Fibroblast of lung (primary cell): ENCODE measurements at places on chromosomes 11 and 22.

DNA sequence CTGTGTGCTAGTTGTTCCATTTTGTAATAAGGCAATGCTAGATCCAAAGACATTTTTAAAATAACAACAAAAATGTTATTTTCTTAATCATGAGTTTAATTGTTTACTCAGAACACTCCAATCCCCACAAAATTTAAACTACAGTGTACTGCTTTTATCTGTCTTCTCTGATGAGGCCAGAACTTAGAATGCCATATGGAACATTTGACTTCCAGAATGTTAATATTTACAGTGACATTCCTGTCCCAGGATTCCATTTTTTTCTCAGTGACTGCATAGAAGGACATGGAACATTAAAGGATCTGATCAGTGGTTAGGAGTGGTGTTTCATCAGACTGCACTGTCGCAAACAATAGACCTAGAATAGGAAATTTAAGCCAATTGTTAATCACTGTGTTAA, 494.9 kb upstream of the ARHGAP42 start:
- DNase-seq, result no peak
- no peaks in the 10 kb centered on the region for H3K4me1 ChIP-seq
- H3K27me3 ChIP-seq, result no peaks in the 10 kb centered on the region
- H3K36me3 ChIP-seq, result no peaks in the 10 kb centered on the region

- H3K27me3 ChIP-seq, result no peaks in the 10 kb centered on the region
- H3K4me1 ChIP-seq, result no peaks in the 10 kb centered on the region
- no peak for DNase-seq
- H3K4me3 ChIP-seq, result no peak overlapping the region
- H3K36me3 ChIP-seq, result no peaks in the 10 kb centered on the region
Measured at GRCh38 chr11:131977231-131977630, 606.8 kb downstream of the NTM start.

DNA sequence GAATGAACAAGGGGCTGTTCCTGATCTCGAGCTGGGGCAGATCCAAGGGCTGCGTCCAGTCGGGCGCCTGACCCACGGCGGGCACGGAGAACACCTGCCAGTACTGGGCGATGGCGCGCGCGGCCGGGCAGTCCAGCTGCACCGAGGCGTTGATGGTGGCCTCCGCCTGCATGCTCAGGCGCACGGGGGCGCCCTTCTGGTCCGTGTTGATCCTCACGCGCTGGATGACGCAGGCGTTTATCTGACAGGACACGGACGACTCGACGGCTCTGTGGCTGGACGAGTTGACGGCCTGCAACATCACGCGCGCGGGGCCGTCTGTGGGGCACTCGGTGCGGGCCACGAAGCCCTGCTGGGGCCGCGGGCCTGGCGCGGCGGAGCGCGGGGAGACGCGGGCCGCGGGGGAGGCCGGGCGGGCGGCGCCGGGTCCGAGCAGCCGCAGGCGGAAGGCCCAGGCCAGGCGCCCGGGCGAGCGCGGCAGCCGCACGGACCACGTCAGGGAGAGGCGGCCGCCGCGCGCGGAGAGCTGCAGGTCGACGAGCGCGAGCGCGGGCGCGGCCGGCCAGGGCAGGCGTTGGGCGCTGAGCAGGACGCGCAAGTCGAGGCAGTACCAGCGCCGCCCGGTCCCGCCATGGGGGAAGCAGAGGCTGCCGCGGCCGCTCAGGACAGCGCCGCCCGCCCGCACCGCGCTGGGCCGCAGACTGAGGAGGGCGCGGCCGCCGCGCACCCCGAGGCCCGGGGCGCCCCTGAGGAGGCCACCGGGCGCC, 511 bp downstream of the PKDREJ start:
- no peak overlapping the region for H3K4me3 ChIP-seq
- H3K4me1 ChIP-seq, result no peaks in the 10 kb centered on the region
- peak; percentile 60 for DNase-seq
- H3K36me3 ChIP-seq, result no peaks in the 10 kb centered on the region
- H3K27ac ChIP-seq, result no peak overlapping the region

- DNase-seq, result no peak
- no peak overlapping the region for H3K4me3 ChIP-seq
- H3K36me3 ChIP-seq, result no peaks in the 10 kb centered on the region
- no peak overlapping the region for H3K27ac ChIP-seq
- no peaks in the 10 kb centered on the region for H3K27me3 ChIP-seq
Measured at GRCh38 chr11:120752668-120753067, 241.1 kb downstream of the GRIK4 start.

- H3K4me1 ChIP-seq, result no peaks in the 10 kb centered on the region
- DNase-seq, result no peak
- peaks cover 8% of the 10 kb centered on the region for H3K27me3 ChIP-seq
- no peaks in the 10 kb centered on the region for H3K36me3 ChIP-seq
Measured at GRCh38 chr22:37581504-37581903, 1.6 kb upstream of the LGALS2 start.

DNA sequence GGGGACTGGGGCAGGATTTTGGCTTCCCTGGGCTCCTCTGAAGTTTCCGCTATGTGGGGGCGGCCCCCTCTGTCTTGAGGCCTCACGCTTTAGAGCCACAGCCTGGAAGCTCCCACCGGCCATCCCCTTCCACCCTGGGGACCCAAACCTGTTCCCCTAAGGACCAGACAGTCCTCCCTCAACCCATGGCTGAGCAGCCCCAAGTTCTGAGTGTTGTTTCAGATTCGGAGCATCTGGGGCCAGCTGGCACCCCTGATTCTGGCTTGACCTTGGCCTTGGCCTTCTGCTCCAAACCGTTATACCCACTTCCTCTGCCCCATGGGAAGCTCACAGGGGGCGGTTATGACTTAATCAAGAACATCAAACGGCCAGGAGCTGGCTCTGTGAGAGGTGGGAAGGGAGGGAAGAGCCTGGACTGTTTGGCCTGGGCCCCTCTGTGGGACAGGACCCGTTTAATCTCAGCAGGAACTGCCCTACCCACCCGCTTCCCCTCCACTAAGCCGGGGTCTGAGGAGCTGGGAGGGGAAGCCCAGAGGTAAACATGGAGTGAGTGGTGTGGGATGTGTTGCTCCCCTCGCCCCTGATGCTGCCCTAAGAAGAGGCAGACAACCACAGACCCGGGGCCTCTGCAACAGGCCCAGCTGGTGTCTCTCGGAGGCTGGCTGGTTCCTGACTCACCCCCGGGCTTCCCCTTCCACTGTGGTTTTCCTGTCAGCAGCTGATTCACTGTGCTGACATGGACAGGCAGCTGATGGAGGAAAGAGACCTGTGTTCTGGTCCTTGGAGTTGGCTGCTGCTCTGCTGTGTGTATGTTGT, 3.4 kb downstream of the CD82 start:
- DNase-seq, result peak; percentile 97
- no peak overlapping the region for H3K4me3 ChIP-seq
- peaks cover 39% of the 10 kb centered on the region for H3K4me1 ChIP-seq
- H3K27ac ChIP-seq, result peak overlapping the region; percentile 89

DNA sequence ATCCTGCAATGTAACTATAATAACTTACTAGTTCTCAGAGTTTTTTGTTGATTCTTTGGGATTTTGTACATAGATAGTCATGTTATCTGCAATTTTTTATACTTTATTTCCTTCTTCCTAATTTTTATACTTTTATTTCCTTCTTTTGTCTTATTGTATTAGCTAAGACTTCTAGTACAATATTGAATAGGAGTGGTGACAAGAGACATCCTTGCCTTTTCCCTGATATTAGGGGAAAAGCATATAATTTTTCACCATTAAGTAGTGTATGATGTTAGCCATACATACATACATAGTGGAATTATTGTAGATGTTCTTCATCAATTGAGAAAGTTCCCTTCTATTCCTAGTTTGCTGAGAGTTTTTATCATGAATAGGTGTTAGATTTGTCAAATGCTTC, 27.8 kb upstream of the CLTCL1 start:
- DNase-seq, result no peak
- no peaks in the 10 kb centered on the region for H3K27me3 ChIP-seq
- no peaks in the 10 kb centered on the region for H3K36me3 ChIP-seq
- no peaks in the 10 kb centered on the region for H3K4me1 ChIP-seq
- no peak overlapping the region for H3K27ac ChIP-seq
- no peak overlapping the region for H3K4me3 ChIP-seq

DNA sequence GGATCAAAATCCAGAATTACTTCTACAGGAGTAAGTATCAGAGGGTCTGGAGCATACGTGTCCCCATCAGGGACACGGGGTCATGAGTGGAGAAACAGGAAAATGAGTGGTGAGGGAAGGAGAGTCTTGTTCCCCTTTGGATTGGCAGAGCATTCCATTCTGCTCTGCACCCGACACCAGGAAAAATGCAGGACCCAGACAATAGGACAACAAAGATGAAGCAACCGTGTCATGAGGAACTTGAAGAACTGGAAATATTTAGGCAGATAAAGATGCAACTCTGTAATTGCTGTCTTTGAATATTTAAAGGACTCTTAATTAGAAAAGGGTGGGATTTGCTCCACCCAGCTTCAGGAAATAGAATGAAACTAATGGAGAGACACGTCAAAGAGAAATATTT, 89.0 kb upstream of the BLID start:
- peaks cover 49% of the 10 kb centered on the region for H3K4me1 ChIP-seq
- H3K36me3 ChIP-seq, result peaks cover 2% of the 10 kb centered on the region
- H3K27me3 ChIP-seq, result no peaks in the 10 kb centered on the region
- no peak overlapping the region for H3K4me3 ChIP-seq

DNA sequence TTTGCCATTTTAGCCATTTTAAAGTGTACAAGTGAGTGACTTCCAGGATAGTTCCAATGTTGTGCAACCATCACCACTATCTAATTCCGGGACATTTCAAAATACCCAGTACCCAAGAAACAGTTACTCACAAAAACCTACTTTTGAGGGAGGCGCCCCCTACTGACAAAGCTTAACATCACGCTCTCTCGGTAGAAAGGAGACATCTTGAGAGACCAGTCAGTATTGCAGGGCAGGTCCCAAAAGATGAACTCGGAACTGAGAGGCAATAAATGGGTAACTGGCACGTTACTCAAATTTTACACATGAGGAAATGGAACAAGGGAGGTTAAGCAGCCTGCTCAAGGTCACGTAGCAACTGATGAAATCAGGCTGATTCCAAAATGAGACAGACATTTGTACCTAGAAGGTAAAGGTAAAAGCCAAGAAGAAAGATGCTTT, 50.0 kb upstream of the POU2AF1 start:
- H3K4me1 ChIP-seq, result no peaks in the 10 kb centered on the region
- H3K27me3 ChIP-seq, result peaks cover 9% of the 10 kb centered on the region
- H3K27ac ChIP-seq, result no peak overlapping the region
- no peaks in the 10 kb centered on the region for H3K36me3 ChIP-seq
- no peak overlapping the region for H3K4me3 ChIP-seq

GRCh38 chr22:20429254-20430100, 8.1 kb downstream of the SCARF2 start:
- peaks cover 21% of the 10 kb centered on the region for H3K36me3 ChIP-seq
- no peak for DNase-seq
- H3K27me3 ChIP-seq, result no peaks in the 10 kb centered on the region
- no peaks in the 10 kb centered on the region for H3K4me1 ChIP-seq
- no peak overlapping the region for H3K27ac ChIP-seq

GRCh38 chr11:35183326-35183925, 44.5 kb downstream of the CD44 start:
- peaks cover 24% of the 10 kb centered on the region for H3K36me3 ChIP-seq
- DNase-seq, result no peak
- no peak overlapping the region for H3K27ac ChIP-seq
- H3K27me3 ChIP-seq, result no peaks in the 10 kb centered on the region

GRCh38 chr11:25775603-25776002, 556.3 kb upstream of the ANO3 start:
- no peaks in the 10 kb centered on the region for H3K36me3 ChIP-seq
- no peak overlapping the region for H3K4me3 ChIP-seq
- H3K4me1 ChIP-seq, result no peaks in the 10 kb centered on the region
- no peak for DNase-seq
- no peak overlapping the region for H3K27ac ChIP-seq

- peaks cover 14% of the 10 kb centered on the region for H3K4me1 ChIP-seq
- H3K36me3 ChIP-seq, result no peaks in the 10 kb centered on the region
- no peak overlapping the region for H3K27ac ChIP-seq
- no peak for DNase-seq
Measured at GRCh38 chr22:27480487-27480886, 321.1 kb downstream of the MN1 start.

GRCh38 chr11:120198787-120199469, 11.9 kb upstream of the OAF start:
- peaks cover 15% of the 10 kb centered on the region for H3K27me3 ChIP-seq
- H3K4me3 ChIP-seq, result no peak overlapping the region
- H3K27ac ChIP-seq, result no peak overlapping the region
- no peak for DNase-seq
